ENCODE measurements at places on chromosomes 2 and 18.
A peak's percentile ranks its signal among the peaks of the same experiment; 100 is the strongest.

DNA sequence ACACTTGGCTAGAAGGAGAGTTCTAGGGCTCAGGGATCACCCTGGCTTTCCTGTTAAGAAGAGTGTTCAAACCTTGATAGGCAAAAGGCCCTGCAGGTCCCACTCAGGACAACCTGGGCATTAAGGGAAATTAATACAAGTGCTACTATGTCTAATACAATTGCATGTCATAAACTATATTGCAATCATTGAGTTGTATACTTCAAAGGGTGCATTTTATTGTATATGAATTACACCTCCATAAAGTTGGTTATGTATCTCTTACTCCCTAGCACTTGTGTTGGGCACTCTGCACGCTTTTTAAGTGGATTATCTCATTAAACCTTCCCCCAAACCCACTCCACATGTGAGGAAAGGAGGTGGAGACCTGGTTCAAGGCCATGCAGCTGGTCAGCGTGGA is 172.1 kb upstream of the GLI2 start:
- H3K36me3 ChIP-seq, result no peaks in the 10 kb centered on the region
- no peak overlapping the region for H3K27ac ChIP-seq
- DNase-seq, result no peak
- no peaks in the 10 kb centered on the region for H3K27me3 ChIP-seq
- H3K4me1 ChIP-seq, result no peaks in the 10 kb centered on the region

GRCh38 chr18:35042389-35043071 is 1.3 kb downstream of the MAPRE2 start:
- peaks cover 66% of the 10 kb centered on the region for H3K4me1 ChIP-seq
- DNase-seq, result peak; percentile 76

GRCh38 chr2:31140151-31140550 is 1.9 kb upstream of the GALNT14 start:
- H3K27me3 ChIP-seq, result peaks cover 59% of the 10 kb centered on the region
- no peak overlapping the region for H3K27ac ChIP-seq
- no peak for DNase-seq
- H3K4me1 ChIP-seq, result peaks cover 7% of the 10 kb centered on the region

DNA sequence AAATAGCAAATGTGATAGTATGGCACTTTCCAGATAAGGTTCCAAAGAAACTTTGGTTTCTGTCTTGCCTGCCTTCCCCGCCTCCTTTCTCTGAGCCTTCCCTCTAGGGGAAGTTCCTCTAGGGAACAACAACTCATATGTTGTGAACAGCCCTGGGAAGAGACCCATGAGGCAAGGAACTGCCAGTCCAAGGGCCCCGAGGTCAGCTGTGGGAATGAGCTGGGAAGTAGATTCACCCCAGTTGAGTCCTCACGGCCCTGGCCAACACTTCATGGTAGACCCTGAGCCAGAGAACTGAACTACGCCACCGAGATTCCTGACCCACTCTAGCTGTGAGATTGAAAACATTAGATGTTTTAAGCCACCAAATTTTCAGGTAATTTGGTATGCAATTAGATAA is 154.5 kb upstream of the CCDC68 start:
- H3K27me3 ChIP-seq, result no peaks in the 10 kb centered on the region
- H3K36me3 ChIP-seq, result no peaks in the 10 kb centered on the region
- no peak overlapping the region for H3K27ac ChIP-seq

- H3K27me3 ChIP-seq, result peaks cover 62% of the 10 kb centered on the region
- DNase-seq, result peak; percentile 60
- peak overlapping the region; percentile 38 for H3K4me3 ChIP-seq
- peaks cover 20% of the 10 kb centered on the region for H3K4me1 ChIP-seq
Observed at GRCh38 chr2:19350678-19351401, 7.6 kb downstream of the OSR1 start.

- no peak overlapping the region for H3K27ac ChIP-seq
- no peak for DNase-seq
- no peaks in the 10 kb centered on the region for H3K27me3 ChIP-seq
- H3K36me3 ChIP-seq, result peaks cover 36% of the 10 kb centered on the region
- peaks cover 13% of the 10 kb centered on the region for H3K4me1 ChIP-seq
Observed at GRCh38 chr2:88563129-88563528, 64.1 kb downstream of the EIF2AK3 start.

- H3K4me3 ChIP-seq, result no peak overlapping the region
- H3K27ac ChIP-seq, result no peak overlapping the region
- H3K27me3 ChIP-seq, result no peaks in the 10 kb centered on the region
- no peaks in the 10 kb centered on the region for H3K36me3 ChIP-seq
- no peak for DNase-seq
Observed at GRCh38 chr18:56197241-56197859, 441.0 kb downstream of the TXNL1 start.

GRCh38 chr2:177530561-177530960 is 138.0 kb downstream of the AGPS start:
- DNase-seq, result no peak
- no peak overlapping the region for H3K27ac ChIP-seq
- H3K4me1 ChIP-seq, result no peaks in the 10 kb centered on the region
- peaks cover 9% of the 10 kb centered on the region for H3K36me3 ChIP-seq
- H3K4me3 ChIP-seq, result no peak overlapping the region
- no peaks in the 10 kb centered on the region for H3K27me3 ChIP-seq

DNA sequence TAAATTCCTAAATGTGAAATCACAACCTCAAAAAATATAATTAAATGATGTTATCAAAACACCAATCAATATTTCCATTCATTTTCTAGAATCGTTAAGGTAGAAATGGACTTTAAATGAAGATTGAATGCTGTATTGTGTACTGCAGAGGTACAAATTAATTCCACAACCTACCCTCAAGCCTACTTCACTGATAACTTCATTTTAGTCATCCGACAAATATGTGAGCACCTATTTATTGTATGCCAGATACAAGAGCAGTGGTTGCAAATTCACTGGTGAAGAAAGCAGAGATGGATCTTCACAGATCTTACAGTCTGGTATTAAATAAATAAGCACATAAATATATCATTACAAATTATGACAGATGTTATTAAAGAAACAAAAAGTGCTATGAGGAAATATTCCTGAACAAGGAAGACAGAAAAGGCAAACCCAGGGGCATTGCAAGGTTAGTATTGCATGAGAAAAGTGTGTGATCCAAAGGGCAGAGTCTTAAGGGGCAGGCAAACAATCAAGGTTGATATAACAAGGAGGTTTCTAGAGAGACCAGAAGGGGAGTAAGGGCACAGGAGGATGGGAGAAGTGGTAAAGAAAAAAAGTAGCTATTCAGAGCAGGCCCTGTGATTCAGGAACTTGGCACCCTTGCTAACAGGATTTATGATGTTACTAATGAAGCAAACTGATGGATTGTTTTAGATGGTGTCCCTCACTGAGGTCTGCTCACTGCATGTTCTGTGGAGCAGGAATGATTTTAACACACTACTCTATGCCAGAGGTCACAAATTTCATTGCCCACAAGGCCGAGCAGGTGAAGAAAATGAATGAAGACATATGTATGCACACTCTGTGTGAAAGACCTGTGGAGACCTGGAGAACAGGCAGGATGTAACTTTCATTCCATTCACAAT is 128.0 kb upstream of the CCDC150 start:
- H3K4me3 ChIP-seq, result no peak overlapping the region
- no peaks in the 10 kb centered on the region for H3K4me1 ChIP-seq
- no peaks in the 10 kb centered on the region for H3K36me3 ChIP-seq
- H3K27me3 ChIP-seq, result peaks cover 19% of the 10 kb centered on the region
- DNase-seq, result peak; percentile 33

GRCh38 chr2:188903740-188904139 is 70.4 kb upstream of the COL3A1 start:
- no peaks in the 10 kb centered on the region for H3K4me1 ChIP-seq
- H3K27ac ChIP-seq, result no peak overlapping the region
- no peak for DNase-seq
- H3K27me3 ChIP-seq, result no peaks in the 10 kb centered on the region
- H3K4me3 ChIP-seq, result no peak overlapping the region

DNA sequence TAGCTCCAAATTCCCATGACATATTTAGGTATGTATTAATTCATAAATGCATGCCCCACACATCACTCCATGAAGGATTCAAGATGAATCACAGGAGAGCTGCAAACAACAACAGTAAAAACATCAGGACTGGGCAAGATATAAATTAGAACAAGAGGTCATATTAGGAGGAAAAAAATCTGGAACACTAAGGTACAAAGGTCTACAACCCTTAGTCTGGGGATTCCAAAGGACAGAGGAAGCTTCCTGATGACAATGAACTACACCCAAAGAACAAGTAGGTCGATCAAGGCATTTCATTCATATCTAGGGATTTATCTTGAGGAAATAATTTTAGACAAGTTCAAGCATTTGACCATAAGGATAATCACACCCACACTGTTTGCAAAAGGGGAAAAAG is 14.5 kb downstream of the VPS4B start:
- H3K27me3 ChIP-seq, result no peaks in the 10 kb centered on the region
- peaks cover 37% of the 10 kb centered on the region for H3K4me1 ChIP-seq
- no peak for DNase-seq
- H3K27ac ChIP-seq, result no peak overlapping the region
- peaks cover 56% of the 10 kb centered on the region for H3K36me3 ChIP-seq

DNA sequence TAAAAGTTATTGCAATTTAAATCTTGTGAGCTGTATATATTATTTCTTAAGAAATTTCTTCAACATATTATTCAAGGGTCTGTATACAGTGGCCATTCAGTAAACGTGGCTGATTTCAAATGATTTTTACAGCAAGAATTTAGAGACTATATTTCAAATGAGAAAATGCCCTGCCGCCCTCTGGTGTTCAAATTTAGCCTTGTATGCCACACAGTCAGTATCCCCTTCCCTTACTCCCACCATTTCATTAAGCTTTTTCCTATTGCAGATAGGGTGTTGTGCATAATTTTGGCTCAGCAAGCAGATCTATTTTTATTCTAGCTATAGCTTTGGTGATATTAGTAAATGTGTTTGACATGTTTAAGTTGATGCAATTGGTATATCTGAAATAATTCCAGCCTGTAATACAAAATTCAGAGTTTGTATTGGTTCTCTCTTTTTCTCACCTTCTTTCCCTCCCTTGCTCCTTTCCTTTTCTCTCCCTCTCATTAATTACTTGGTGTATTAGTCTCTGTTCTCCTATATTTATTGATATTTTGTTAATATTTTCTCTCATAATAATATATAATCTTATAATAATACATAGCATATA is 22.8 kb upstream of the SCN7A start:
- DNase-seq, result no peak
- no peaks in the 10 kb centered on the region for H3K36me3 ChIP-seq
- H3K4me3 ChIP-seq, result no peak overlapping the region
- no peaks in the 10 kb centered on the region for H3K27me3 ChIP-seq
- no peaks in the 10 kb centered on the region for H3K4me1 ChIP-seq
- no peak overlapping the region for H3K27ac ChIP-seq

DNA sequence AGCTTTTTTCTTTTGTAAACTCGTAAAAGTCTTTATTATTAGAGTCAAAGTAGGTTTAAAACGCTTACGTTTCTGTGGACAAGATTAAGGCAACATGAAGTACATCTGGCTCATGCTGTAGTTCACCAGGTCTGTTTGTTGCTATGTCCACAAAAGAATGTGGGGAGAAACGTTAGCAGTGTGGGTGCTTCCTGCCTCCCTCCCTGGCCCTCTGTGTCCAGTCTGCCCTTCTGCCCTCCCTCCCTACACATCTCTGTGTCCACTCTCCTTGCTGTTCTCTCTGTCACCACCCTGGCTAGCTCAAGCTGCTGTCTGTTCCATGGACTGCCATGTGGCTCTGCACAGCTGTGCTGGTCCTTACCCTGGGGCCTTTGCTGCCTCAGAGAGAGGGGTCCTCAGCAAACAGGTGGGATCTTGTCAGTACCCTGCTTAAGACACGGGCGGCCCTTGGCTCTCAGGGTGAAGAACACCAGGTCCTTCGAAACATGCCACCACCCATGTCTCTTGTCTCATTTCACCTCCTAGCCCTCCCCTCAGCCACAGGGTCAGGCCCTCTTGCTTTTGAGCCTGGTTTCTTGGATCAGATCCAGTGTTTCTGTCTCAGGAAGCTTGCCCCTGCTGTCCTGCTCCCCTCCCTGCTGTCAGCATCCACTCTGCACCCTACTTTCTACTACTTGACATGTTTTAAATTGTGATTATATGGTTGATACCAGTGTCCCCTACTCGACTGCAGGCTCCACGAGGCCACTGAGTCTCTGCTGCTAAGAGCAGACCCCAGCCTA is 79.2 kb downstream of the LIMS1 start:
- H3K36me3 ChIP-seq, result peaks cover 2% of the 10 kb centered on the region
- H3K27ac ChIP-seq, result peak overlapping the region; percentile 87
- peak overlapping the region; percentile 37 for H3K4me3 ChIP-seq
- peak; percentile 61 for DNase-seq
- H3K4me1 ChIP-seq, result peaks cover 79% of the 10 kb centered on the region

- DNase-seq, result no peak
- no peaks in the 10 kb centered on the region for H3K27me3 ChIP-seq
- H3K4me1 ChIP-seq, result no peaks in the 10 kb centered on the region
- H3K4me3 ChIP-seq, result no peak overlapping the region
Observed at GRCh38 chr2:212193056-212193455, 345.5 kb downstream of the ERBB4 start.

DNA sequence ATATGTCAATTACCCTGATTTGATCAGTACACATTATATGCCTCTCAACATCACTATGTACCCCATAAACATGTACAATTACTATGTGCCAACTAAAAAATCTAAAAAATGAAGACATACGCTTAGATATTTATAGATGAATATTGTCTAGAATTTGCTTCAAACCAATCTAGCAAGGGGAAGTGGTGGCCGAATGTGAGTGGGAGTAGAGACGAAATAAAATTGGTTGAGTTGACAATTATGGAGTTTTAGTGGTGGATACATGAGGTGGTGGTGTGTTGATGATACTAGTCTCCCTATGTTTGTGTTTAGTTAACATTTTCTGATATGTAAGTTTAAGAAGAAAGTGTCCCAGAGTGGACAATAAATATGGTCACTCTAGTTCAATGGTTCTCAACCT is 49.0 kb downstream of the SDC1 start:
- H3K27me3 ChIP-seq, result peaks cover 4% of the 10 kb centered on the region
- H3K27ac ChIP-seq, result no peak overlapping the region
- no peaks in the 10 kb centered on the region for H3K36me3 ChIP-seq
- no peak overlapping the region for H3K4me3 ChIP-seq
- H3K4me1 ChIP-seq, result no peaks in the 10 kb centered on the region

DNA sequence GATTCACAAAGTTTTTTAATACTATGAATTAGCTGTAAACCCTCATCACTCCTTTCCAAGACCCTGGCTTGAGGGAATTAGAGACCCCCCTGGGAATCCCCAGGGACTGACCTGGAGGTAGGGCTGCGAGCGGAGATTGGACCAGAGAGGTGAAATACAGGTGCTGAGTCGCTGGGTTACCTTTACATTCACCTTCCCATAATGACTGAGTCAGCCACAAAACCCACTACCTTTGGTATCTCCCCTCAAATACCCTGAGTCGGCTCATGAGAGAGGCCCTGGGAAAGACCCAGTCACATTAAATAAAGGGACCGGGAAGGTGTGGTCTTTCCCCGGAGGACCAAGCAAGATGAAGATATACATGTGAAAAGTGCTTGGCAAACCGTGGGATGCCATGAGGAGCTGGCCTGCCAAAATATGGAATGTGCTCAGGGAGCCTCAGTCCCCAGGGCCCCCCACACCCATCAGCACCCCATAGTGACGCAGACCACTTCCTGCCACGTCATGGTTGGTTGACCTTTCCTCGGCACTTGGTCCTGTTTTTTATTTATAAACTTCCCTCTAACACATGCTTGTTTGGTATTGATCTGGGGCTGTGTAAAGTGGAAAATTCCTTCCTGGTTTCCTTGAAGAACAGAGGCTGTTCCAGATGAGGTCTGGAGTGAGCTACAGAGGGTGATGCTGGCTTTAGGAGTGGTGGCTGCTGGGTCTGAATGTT is 51.4 kb downstream of the IL1RL2 start:
- peak overlapping the region; percentile 20 for H3K27ac ChIP-seq
- no peaks in the 10 kb centered on the region for H3K27me3 ChIP-seq
- H3K4me1 ChIP-seq, result peaks cover 45% of the 10 kb centered on the region
- H3K36me3 ChIP-seq, result no peaks in the 10 kb centered on the region
